ENCODE measurements at places on chromosomes 1 and 21.

DNA sequence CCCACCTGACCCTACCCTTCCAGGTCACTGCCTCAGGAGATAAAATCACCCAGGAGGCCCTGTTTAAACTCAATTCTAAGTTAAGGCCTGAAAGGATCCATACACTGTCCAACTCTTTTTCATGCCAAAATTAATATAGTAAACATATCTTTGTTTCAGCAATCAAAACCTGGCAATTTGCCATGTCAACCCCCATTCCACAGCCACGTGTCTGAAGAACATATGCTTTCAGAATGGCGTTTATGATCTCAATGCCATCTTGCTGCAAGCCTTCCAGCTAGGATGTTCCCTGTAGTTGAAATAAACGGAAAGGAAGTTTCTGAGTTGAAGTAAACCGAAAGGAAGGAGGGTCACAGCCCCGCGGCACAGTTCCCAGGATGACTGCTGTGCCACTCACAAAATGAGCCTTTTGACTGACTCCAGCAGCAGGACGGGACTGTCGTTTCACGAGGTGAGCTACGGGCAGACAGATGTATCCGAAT, 472.0 kb downstream of the SMYD3 start:
- no peak for DNase-seq

DNA sequence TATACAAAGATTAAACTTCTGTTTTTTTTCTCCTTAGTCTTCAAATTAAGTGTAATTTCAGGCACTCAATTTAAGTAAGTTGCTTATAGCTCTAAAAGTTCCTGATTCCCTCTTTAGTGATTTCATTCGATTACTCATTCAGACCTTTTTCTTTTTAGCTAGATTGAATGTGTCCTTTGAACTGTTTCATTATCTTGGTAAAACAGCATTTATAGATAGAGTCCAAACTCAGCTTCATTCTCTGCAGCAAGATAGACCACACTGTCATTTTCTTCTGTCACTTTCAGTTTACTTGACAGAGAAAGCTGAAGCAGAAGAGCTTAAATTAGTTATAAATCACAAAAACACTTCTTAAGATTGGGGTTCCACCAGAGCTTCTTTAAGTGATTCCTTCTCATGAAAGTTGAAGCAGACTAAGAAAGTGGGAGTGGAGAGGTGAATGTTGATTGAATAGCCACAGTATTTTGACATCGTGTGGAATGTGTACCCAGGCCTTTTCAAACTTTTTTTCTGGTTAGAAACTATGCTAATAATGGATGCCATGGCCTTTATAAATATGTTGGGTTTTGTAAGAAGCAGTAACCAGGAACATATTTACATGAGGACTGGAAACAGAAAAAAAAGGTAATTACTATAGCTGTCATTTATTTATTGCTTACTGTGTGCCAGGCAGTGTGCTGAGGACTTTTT, 52.2 kb downstream of the ZBTB40 start:
- no peak for DNase-seq

DNA sequence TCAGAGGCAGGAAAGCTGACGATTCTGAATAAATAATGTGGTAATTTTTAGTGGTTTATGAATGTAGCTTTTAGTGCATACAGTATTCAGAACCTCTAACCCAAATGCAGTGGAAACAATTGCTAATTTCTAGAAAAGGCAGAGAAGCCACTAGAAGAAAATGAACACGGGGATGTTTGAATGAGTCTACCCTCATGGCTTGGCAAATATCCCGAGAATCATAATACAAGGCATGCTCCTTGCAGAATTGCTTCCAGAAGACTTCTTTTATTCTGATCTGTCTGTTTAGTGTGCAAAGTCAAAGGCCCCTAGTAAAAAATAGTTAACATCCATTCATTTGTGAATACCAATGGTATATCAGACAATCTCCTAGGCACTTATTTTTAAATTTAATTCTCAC, 246.8 kb downstream of the LMO4 start:
- DNase-seq = no peak

DNA sequence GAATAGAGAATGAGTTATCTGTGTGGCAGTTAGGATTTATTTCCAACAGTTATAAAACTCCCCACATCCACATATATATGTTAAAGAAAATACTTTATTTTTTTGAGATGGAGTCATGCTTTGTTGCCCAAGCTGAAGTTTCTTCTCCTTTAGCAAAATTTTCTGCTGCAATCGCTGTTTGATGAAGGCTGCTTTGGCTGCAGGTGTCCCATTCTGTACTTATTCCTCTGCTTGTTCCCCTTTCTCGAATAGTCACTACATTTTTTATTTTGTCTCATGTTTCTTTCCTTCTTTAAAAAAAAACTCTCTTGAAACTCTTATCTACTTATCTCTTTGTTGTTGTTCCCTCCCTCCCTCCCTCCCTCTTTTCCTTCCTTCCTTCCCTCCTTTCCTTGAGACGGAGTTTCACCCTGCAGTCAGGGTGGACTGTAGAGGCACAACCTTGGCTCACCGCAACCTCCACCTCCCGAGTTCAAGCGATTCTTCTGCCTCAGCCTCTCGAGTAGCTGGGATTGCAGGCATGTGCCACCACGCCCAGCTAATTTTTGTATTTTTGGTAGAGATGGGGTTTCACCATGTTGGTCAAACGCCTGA, 10.6 kb downstream of the OR2W3 start:
- no peak for DNase-seq

DNA sequence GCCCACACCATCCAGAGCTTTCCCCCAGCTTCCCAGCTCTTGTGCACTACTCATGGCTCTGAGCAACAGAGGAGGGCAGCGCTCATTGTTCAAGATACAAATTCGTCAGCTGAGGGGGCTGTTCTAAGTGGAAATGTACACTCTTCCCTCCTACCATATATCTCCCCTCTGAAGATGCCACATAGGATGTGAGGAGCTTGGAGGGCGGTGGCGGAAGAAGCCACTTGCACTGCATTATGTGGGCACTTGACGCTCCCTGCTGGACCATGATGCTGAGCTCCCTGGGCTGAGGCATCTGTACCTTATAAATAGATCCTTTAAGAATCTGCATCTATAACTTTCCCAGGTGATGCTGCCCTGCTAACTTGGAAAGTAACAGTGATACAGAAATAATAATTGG, 477.6 kb upstream of the DEPDC1 start:
- DNase-seq = no peak

- DNase-seq = no peak
Observed at GRCh38 chr1:165395478-165395877, 39.0 kb upstream of the LMX1A start.

DNA sequence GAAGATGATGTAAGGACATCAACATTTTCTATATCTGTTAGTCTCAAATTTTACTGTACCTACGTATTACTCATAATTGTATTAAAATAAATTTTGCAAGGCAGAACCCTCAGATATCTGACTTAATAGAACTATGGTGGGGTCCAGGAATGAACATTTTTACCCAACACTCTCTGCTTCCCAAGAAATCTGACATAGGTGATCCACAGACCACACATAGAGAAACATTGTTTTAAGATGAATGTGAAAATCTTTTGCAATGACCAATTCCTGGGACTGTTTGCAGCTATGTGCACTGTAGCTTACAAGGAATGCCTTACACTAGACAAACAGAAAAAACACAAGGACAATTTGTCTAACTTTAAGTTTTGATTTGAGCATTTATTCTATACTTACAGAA, 645.6 kb upstream of the ADGRL2 start:
- no peak for DNase-seq

- DNase-seq = no peak
Observed at GRCh38 chr1:236164273-236164672, 21.9 kb downstream of the GPR137B start.

DNA sequence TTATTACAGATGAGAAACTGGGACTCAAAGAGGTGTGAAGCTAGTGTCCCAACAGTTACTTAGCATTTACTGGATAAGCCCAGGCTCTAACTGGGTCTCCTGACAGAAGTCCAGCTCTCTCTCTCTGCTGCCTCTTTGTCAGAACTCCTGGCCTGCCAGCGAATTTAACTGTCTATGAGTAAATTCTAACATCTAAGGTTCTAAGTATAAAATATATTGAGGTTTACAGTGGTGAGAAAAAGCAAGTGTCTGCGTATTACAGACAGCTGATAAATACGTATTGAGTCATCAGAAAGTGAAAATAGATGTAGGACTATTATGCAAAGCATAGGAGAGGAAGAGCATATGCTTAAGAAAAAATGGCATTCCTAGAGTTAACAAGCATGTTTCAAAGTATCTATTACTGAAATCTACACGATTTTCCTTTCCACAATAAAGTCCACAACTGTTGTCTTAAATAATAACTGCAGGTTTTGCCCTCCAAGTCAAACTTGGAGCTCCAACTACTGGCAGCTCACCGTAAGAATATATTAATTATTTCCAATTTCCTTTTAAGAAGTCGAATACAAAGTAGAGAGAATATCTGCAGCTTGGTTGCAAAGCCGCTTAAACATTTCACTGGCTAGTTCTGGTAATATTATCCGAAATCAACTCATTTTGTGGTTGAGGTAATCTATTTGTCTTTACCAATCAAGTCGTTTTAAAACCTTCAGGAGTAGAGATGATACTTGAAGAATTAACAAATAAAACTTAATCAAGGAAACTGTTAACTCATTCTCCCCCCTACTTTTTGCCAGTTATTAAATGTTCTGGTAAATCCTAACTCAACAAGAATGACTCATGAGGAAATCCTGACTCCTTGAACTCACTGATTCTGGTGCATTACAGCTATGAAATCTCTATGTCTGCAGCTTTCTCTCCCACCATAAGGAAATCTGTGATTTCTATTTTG, 1.4 kb upstream of the RGS2 start:
- DNase-seq = no peak

- DNase-seq = no peak
Observed at GRCh38 chr21:33244082-33244778, 14.5 kb downstream of the IFNAR2 start.

DNA sequence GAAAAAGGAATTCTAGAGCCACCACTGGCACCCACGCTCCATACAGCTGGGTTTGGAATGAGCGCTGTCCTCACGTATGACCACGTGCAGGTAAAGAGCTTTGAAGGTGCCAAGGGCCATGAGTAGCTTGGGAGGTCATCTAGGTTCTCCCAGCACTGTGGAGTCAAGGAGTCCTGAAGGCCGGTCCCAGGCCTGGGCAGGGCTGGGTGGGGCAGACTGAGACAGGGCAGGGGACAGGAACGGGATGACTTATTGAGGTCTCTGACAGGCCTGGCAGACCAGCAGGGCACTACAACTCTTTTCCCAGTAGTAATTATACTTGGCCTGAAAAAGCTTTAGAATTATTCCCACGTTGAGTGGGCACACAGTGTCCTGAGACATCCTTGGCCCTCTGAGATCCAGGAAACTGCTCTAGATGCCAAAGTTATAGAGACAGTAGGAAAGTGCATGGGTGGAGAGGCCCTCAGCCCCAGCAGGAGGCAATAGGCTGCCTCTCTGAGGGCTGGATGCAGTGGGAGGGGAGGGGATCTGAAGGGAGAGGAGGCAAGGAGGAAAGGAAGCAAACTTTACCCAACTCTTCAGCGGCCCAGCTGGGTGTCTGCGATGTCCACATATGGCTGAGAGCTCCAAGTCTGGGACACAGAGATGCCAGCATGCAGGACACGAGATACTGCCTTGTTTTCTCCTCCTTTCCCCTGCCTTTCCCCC, 1.8 kb upstream of the CDA start:
- no peak for DNase-seq

DNA sequence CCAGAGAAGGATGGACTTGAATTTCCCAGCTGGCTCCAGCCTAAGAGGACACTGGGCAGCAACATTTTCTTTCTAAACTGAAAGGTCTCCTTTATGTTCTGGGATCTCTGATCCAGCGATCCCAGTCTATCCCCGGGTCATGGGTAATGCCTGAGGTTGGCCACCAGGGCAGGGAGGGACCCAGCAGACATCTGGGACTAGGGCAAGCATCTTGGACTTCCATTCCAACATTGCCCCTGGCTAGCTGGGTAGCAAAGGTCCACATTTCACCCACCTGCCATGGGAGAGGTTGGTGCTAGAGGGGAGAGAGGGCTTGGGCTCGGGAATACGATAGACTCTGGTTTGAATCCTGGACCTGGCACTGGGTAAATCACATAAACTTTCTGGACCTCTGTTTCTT, 84.6 kb downstream of the LRRN2 start:
- DNase-seq = no peak

- no peak for DNase-seq
Observed at GRCh38 chr1:197614916-197615692, 160.2 kb downstream of the DENND1B start.

- DNase-seq = no peak
Observed at GRCh38 chr1:209409780-209410179, 173.7 kb upstream of the CAMK1G start.

DNA sequence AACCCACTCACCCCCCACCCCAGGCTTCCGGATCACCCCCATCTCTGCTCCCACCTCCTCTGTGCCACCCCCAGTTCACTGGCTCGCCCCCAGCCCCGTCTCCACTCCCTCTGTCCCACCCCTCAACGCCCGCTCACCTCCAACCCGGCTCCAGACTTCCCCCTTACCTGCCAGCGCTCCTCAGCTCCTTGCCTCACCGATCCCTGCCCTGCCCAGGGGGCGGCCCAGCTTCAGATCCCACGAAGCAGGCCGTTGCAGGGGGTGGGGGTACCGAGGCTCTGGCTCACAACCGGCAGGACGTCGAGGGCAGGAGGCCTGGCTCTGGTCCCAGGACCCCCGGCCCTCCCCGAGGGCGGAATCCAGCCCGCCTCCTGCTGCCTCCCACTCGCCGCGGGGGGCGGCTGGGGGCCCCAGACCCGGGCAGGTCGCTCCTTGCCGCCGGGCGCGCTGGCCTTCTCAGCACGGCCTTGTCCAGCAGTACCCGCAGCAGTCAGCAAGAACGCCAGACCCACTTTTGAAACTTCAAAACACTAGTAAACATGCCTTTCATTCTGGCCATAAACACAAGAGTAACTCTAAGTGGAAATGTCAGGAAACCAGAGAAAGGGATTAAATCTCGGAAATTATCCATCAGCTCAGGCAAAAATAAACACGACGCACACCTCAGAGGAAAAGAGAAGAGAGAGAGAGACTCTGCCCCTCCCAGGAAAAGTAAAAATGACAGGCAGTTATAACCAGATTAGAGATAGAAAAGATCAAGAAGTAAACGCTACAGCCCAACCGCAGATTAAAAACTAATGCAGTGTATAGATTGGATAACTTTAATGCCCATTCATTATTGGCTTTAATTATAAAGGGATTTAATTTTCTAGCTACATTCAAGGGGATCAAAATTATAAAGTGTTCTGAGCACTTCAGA, 1.0 kb upstream of the FAM89A start:
- DNase-seq = no peak

DNA sequence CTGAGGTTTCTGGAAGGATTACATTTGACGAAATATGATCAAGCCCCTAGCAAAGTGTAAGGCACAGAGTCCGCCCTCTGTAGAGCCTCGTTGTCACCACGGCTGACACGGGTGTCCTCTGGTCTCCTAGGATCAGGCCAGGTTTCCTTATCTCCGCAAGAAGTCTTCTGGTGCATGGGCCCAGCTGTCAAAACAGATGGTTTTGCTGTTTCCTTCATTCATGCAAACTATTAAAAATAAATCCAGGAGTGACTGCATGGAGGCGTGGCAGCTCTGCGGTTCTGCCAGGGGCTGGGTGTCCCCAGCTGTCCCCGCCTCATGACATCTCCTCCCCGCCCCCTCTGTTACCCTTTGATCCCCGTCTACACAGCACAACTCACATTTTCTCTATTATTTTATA, 209.0 kb downstream of the DYRK1A start:
- DNase-seq = no peak

- DNase-seq = no peak
Observed at GRCh38 chr1:13908128-13908527, 208.1 kb downstream of the PRDM2 start.

Measured in cortex of kidney (tissue), 1 donor.